ENCODE measurements at places on chromosomes 7 and 10.
A peak's percentile ranks its signal among the peaks of the same experiment; 100 is the strongest.

GRCh38 chr7:45236666-45237065 is 79.1 kb downstream of the RAMP3 start:
- DNase-seq = no peak

DNA sequence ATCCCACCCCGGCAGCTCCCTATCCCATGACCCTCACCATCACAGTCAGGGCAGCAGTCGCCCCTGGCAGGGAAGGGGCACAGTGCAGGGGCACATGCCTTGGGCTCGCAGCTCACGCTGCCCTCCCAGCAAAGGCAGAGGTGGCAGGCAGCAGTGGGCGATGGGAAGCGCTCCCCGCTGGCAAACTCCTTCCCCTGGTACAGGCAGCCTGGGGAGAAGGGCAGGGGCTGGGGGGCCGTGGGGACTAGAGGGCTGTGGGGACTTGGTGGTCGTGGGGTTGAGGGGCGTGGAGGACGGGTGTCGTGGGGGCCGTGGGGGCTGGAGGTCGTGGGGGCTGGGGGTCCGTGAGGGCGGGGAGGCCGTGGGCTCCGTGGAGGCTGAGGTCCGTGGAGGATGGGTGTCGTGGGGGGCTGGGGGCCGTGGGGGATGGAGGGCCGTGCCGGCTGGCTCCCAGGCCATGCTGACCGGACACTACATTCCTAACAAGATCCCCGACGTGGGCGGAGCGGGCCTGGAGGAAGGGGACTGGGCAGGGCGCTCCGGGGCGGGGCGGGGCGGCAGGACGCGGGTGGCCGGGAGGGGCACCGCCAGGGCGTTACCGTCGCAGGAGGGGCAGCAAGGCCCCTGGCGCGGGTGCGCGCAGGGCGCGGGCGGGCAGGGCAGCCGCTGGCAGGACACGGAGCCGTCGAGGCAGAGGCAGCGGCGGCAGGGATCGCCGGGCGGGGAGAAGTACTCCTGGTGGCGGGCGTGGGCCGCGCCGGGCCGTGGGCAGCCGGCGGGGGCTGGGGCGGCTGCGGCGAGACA is 20.0 kb downstream of the KCP start:
- DNase-seq = no peak

GRCh38 chr10:44862006-44862751 is 49.0 kb upstream of the TMEM72 start:
- DNase-seq = no peak

DNA sequence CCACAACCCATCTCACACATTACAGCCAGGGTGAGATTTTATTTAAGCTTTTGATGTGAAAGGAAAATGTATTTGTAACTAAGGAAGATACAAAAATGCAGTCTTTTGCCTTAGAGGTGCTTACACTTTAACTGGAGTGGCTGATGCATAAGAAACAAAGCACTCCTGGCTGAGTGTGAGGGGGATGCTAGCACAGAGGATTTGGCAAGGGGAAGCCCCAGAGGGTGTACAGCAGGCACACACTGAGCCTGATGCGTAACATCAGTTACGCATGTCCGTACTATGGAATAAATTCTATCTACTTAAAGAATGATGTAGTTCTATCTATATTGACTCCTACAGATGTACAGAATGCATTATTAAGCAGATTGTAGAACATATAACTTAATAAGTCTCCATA is 17.8 kb downstream of the GIMAP8 start:
- no peak for DNase-seq

DNA sequence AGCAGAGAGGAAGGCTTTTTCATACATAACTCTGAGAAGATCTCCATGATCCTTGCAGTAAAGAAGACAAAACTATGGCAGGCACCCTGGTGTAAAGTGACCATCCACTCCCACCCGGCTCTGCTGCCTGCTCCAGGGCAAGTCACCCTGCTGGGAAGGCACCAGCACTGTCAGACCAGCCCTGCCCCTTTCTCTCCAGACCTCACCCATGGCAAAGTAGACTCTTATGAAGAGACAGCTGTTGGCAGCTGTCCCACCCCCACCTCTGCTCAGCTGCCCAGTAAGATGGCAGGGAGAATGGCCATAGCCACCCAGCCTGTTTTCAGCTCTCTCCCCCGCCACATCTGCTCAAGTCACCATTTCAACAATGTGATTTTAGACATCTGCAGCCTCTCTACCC is 8.6 kb upstream of the ZMIZ2 start:
- peak; percentile 3 for DNase-seq

GRCh38 chr7:3146571-3147226 is 103.0 kb upstream of the CARD11 start:
- DNase-seq = no peak

DNA sequence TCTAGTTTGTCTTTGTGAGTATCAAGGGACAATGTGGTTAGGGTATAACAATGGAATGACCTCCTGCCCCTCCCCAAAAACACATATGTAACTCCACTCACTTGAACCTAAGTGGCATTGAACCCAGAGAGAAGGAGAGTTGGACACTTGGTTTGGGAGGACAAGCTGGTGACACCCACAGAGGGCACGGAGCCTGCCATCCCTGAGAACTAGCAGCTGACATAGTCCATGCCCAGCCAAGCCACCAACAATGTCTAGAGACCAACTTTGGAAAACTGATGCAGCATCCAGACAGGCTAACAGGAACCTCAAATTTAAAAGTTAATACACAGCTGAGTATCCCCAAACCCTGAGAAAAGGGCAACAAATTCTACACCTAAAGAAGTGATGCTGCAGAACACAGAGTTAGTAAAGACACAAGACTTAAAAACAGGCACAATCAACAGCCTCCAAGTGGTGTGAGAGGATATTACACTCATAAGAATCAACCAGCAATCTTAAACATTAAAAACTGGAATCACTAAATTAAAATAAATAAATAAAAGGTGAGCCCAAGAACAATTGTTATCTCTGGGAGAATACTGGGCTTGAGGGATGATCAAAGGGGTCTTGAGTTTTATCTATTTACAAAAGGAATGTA is 27.2 kb downstream of the NUDCD3 start:
- DNase-seq = no peak

DNA sequence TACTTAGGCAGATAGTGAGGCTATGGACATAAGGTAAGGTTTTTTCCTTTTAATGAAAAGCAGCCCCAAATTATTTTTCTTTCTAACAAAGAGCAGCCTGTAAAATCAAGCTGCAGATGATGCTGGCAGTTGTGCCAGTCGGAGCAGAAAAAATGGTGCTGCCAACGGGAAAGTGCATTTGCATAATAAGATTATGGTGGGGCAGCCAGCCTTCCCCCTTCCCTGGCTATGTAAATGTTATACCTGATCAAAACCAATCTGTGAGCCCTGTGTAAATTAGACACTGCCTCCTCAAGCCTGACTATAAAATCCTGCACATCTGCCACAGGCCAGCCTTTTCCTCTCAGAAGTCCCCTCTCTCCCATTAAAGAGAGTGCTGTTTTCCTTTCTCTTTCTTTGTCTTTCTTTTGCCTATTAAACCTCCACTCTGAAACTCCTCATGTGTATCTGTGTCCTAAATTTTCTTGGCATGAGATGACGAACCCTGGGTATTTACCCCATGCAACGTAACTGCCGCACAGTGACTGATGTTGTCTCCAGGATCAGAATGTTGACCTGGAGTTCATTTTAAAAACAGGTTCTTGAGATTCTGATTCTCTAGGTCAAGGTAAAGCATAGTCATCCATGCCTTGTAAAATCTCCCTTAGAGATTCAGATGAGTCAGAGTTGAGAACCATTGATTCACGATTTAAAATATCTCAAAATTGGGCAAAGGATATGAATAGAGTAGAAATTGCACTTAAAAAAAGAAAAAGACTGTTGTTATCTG is 167.3 kb upstream of the C1GALT1 start:
- DNase-seq = no peak

Measured in HEK293T (cell line).